ENCODE measurements at places on chromosomes 13 and 19. TPM values are rescaled to one million over a fixed set of nuclear protein-coding genes. Genes with fewer than 3 reads are reported as not detected.

DNA sequence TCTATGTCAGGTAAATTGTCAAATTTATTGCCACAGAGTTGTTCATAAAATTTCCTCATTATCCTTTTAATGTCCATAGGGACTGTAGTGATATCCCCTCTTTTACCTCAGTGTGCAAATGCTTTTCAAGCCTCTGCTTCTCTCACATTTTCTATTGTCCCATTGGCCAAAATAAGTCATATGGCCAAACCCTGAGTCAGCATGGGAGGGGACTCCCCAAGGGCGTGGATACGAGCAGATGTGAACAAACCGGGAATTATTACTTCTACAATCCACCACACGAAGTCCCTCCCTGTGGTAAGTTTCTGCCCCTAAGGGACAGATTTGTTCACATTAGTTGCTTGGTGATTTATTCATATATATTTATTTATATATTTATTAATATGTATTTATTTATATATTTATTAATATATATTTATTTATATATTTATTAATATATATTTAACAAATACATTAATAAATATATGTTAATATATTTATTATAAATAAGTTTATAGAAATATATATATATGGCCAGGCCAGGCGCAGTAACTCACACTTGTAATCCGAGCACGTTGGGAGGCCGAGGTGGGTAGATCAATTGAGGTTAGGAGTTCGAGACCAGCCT, 20.1 kb upstream of the CAMSAP3 start:
- H3K27me3 ChIP-seq: peaks cover 53% of the 10 kb centered on the region
- no peaks in the 10 kb centered on the region for H3K4me1 ChIP-seq
- DNase-seq: no peak
- no peak overlapping the region for H3K27ac ChIP-seq
- no peaks in the 10 kb centered on the region for H3K36me3 ChIP-seq

- H3K4me1 ChIP-seq: peaks cover 7% of the 10 kb centered on the region
- H3K4me3 ChIP-seq: no peak overlapping the region
- H3K27ac ChIP-seq: no peak overlapping the region
- no peaks in the 10 kb centered on the region for H3K27me3 ChIP-seq
- H3K36me3 ChIP-seq: no peaks in the 10 kb centered on the region
Measured at GRCh38 chr13:101343128-101343787, 73.0 kb downstream of the NALCN start.

- no peak overlapping the region for H3K4me3 ChIP-seq
- peaks cover 4% of the 10 kb centered on the region for H3K4me1 ChIP-seq
- H3K27me3 ChIP-seq: no peaks in the 10 kb centered on the region
- H3K36me3 ChIP-seq: peaks cover 18% of the 10 kb centered on the region
Measured at GRCh38 chr19:47406711-47407416, 12.5 kb downstream of the MEIS3 start.

GRCh38 chr13:107712145-107712860, 503.0 kb downstream of the LIG4 start:
- no peaks in the 10 kb centered on the region for H3K36me3 ChIP-seq

- no peaks in the 10 kb centered on the region for H3K4me1 ChIP-seq
- no peak overlapping the region for H3K27ac ChIP-seq
- DNase-seq: no peak
Measured at GRCh38 chr13:76552041-76552772, 334.0 kb downstream of the KCTD12 start.

DNA sequence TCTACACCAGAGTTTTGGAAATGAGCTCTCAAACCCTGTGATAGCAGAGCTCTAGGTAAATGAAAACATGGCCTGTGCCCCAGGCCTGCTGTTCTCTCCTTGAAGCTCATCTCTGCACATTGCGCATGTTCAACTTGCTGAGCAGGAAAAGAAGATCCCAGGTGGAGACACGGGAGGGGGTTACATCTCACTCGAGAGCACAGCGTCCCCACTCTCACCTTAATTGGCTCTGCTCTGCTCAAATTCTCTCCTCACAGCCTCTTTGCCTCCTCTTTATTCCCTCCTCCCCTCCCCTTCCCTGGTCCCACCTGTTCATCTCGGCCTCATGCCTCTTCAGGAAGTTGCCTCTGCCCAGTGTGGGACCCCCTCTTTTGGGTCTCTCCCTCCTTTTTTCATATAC, 44.7 kb downstream of the RGCC start:
- H3K27ac ChIP-seq: no peak overlapping the region
- H3K4me3 ChIP-seq: no peak overlapping the region
- no peaks in the 10 kb centered on the region for H3K36me3 ChIP-seq
- H3K4me1 ChIP-seq: no peaks in the 10 kb centered on the region
- DNase-seq: no peak

DNA sequence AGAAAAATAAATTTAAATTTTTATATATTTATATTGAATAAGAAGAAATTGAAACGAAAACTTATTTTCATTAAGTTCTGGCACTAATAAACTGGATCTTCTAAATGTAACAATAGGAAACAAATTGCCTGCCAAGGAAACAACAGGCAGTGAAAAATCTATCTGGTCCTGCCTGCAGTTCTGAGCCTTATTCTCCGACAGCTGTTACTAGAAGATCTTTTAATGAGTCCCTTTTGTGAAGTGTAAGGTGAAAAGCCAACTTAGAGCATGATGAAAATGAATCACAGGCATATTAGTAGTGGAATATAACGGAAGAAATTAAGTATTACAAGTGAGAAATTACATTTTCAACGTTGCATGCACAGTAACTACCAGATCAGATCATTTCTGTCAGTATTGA, 1002.7 kb upstream of the PCDH20 start:
- H3K4me3 ChIP-seq: no peak overlapping the region
- DNase-seq: no peak
- H3K27ac ChIP-seq: no peak overlapping the region
- H3K36me3 ChIP-seq: no peaks in the 10 kb centered on the region
- H3K4me1 ChIP-seq: no peaks in the 10 kb centered on the region

DNA sequence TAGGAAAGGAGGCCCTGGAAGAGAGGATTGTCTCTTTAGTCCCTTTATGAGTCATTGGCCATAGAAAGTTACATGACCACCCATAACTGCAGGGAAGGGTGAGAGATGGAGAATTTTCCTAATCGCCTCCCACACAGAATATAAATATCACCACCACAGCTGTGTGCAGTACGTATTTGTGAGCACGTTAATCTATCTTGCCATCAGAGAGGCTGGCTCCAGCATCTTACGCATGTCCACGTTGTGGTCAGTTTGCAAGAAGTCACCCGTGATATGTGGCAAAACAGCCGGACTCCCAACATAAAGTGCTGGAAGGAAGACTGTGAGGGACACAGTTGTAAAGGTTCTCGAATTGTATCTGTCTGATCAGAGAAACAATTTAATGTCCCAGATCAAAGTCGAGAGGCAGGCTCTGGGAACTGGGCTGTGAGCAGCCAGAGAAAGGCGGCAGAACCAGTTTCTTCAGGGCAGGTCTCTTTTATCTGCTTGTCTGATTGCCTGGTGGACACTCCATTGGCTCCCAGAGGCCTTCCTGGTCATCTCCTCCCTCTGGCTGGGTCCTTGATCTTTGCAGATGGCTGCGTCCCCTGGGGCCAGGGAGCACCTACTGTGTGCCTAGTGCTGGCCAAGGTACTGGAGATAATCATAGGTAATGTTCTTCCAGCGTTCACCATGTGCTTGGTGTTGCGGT, 74.9 kb downstream of the SIPA1L3 start:
- peaks cover 38% of the 10 kb centered on the region for H3K4me1 ChIP-seq
- H3K36me3 ChIP-seq: no peaks in the 10 kb centered on the region
- H3K27me3 ChIP-seq: no peaks in the 10 kb centered on the region
- H3K4me3 ChIP-seq: no peak overlapping the region

GRCh38 chr13:48615049-48615448, 38.7 kb upstream of the CYSLTR2 start:
- no peak overlapping the region for H3K27ac ChIP-seq
- H3K4me1 ChIP-seq: no peaks in the 10 kb centered on the region
- no peaks in the 10 kb centered on the region for H3K27me3 ChIP-seq
- no peak for DNase-seq
- H3K36me3 ChIP-seq: peaks cover 2% of the 10 kb centered on the region

- H3K4me1 ChIP-seq: peaks cover 36% of the 10 kb centered on the region
- peak within 1 kb of the TSS; percentile 97 for H3K4me3 ChIP-seq
- peak within 1 kb of the TSS; percentile 96 for H3K27ac ChIP-seq
- peaks cover 3% of the 10 kb centered on the region for H3K36me3 ChIP-seq
Measured at GRCh38 chr13:95301183-95301967, at the start of gene ABCC4. ABCC4 (minus strand) TSS chr13:95301451; CDS start chr13:95301314, 137 bp downstream.

GRCh38 chr19:48806818-48807589, 3.8 kb downstream of the BCAT2 start:
- peak overlapping the region; percentile 90 for H3K27ac ChIP-seq
- DNase-seq: no peak
- no peaks in the 10 kb centered on the region for H3K36me3 ChIP-seq
- H3K4me3 ChIP-seq: peak overlapping the region; percentile 89
- H3K27me3 ChIP-seq: no peaks in the 10 kb centered on the region
- H3K4me1 ChIP-seq: peaks cover 47% of the 10 kb centered on the region

GRCh38 chr13:96527497-96527896, 437.6 kb downstream of the HS6ST3 start:
- no peak overlapping the region for H3K4me3 ChIP-seq
- H3K36me3 ChIP-seq: no peaks in the 10 kb centered on the region
- H3K4me1 ChIP-seq: no peaks in the 10 kb centered on the region
- no peaks in the 10 kb centered on the region for H3K27me3 ChIP-seq

DNA sequence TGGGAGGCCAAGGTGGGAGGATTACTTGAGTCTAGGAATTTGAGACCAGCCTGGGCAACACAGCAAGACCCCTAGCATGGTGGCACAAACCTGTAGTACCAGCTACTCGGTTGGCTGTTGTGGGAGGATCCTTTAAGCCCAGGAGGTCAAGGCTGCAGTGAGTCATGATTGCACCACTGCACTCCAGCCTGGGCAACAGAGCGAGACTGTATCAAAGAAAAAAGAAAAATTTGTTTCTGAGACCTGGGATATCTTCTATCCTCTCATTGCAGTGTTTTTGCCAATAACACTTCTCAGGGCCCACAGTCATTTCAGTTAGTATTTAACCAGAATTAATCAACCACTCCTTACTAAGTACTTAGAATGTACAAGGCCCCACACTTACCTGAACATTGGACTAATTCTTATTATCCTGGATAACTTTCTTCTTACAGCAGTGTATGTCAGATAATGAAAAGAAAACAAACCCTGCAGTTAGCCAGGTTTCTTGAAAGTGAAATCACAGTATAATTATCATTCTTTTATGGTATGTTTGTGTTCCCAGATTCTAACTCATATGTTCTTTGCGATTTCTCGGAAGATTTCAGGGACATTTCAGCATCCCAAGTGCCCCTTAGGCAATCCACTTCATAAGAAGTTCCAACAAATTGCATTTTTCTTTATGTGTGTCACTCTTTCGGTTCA, 75.6 kb upstream of the KLF5 start:
- H3K27ac ChIP-seq: no peak overlapping the region
- no peak for DNase-seq
- no peak overlapping the region for H3K4me3 ChIP-seq
- H3K36me3 ChIP-seq: peaks cover 3% of the 10 kb centered on the region
- H3K27me3 ChIP-seq: no peaks in the 10 kb centered on the region

- no peak overlapping the region for H3K27ac ChIP-seq
- no peaks in the 10 kb centered on the region for H3K4me1 ChIP-seq
- no peak for DNase-seq
- no peak overlapping the region for H3K4me3 ChIP-seq
- H3K27me3 ChIP-seq: no peaks in the 10 kb centered on the region
- peaks cover 61% of the 10 kb centered on the region for H3K36me3 ChIP-seq
Measured at GRCh38 chr13:110664673-110665072, 41.2 kb downstream of the CARS2 start.

GRCh38 chr19:17402982-17403855, 2.2 kb downstream of the BST2 start:
- no peaks in the 10 kb centered on the region for H3K27me3 ChIP-seq
- peak; percentile 57 for DNase-seq
- peaks cover 26% of the 10 kb centered on the region for H3K4me1 ChIP-seq
- peak overlapping the region; percentile 79 for H3K4me3 ChIP-seq
- H3K27ac ChIP-seq: no peak overlapping the region

DNA sequence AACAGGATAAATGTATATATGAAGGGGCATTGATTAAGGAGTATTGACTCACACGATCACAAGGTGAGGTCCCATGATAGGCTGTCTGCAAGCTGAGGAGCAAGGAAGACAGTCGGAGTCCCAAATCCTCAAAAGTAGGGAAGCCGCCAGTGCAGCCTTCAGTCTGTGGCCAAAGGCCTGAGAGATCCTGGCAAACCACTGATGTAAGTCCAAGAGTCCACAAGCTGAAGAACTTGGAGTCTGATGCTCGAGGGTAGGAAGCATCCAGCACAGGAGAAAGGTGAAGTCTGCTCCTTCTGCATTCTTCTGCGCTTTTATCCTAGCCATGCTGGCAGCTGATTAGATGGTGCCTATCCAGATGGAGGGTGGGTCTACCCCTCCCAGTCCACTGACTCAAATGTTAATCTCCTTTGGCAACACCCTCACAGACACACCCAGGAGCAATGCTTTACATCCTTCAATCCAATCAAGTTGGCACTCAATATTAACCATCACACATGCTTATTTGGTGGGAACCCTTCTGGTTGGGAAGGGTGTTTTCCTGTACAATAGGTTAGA, 55.1 kb downstream of the SLAIN1 start:
- peaks cover 26% of the 10 kb centered on the region for H3K36me3 ChIP-seq
- H3K4me1 ChIP-seq: peaks cover 17% of the 10 kb centered on the region
- H3K4me3 ChIP-seq: no peak overlapping the region
- no peak for DNase-seq
- H3K27me3 ChIP-seq: no peaks in the 10 kb centered on the region

DNA sequence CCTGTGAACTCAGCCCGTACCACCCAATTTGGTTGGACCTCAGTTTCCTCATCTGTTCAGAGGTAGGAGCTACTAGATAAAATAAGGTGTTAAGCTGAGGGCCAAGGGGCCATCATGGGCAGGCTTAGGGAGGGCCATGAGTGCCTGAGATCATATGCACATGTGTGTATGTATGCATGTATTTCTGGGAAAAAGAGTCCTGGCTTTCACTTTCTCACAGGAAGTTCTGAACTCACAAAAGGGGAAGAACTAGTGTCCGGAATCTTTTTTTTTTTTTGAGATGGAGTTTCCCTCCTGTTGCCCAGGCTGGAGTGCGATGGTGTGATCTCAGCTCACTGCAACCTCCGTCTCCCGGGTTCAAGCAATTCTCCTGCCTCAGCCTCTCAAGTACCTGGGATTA, 18.9 kb downstream of the TGFB1 start:
- no peaks in the 10 kb centered on the region for H3K4me1 ChIP-seq
- no peak overlapping the region for H3K4me3 ChIP-seq
- H3K27ac ChIP-seq: no peak overlapping the region
- no peaks in the 10 kb centered on the region for H3K36me3 ChIP-seq
- DNase-seq: no peak

Gene NPAS1
- 1.5 TPM for total RNA-seq

Gene ADPRHL1
- 2.8 TPM for total RNA-seq

Gene ZNF491
- total RNA-seq: 9.8 TPM

Gene NKPD1
- 0.39 TPM for total RNA-seq

Gene SHD
- total RNA-seq: 2.7 TPM

Gene CLIP3
- 37.6 TPM for total RNA-seq

Gene EEF2
- 2,663 TPM for total RNA-seq

Gene TOMM40
- 141 TPM for total RNA-seq

Gene ZNF473
- 23.3 TPM for total RNA-seq

Gene ARHGAP33
- 109 TPM for total RNA-seq

Gene RAB3A
- 9.2 TPM for total RNA-seq

Gene EFNA2
- 28.0 TPM for total RNA-seq

Gene ERICH4
- not detected for total RNA-seq

Gene SMIM24
- not detected for total RNA-seq

Gene B3GNT3
- total RNA-seq: not detected

Gene FCHO1
- 10.8 TPM for total RNA-seq
